ENCODE measurements at places on chromosomes 2 and 18.

- no peak for DNase-seq
Observed at GRCh38 chr18:57320603-57321002, 31.8 kb upstream of the ST8SIA3 start.

DNA sequence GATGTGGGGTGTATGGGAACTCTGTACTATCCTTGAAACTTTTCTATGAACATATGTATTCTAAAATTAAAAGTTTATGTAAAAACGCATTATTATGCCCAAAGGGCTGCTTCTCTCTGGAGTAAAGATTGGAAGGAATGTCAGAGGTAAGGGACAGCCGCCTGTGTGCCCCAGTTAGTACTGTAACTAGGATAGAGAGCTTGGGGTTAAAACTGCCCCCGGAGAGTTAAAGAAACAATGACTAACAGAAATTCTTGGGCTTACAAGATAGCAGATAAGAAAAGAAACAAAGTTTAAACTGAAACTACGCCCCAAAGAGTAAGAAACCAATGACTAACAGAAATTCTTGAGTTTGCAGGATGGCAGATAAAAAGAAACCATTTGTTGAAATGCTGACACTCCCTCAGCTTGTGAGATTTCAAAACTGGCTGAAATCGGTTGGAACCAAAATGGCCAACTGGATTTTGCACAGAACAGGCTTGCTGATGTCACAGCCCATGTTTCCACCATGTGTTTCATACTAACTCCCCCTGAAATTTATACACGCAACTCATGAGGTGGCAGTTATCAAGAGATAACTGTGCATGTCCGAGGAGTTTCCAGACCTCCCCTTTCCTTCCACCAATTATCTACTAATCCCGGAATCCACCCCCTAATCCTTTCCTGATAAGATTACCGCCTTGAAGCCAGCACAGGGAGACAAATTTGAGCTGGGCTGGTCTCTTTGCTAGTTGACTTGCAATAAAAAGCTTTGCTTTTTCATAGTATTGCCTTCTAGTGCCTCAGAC, 8.7 kb upstream of the TXNDC2 start:
- no peak for DNase-seq

DNA sequence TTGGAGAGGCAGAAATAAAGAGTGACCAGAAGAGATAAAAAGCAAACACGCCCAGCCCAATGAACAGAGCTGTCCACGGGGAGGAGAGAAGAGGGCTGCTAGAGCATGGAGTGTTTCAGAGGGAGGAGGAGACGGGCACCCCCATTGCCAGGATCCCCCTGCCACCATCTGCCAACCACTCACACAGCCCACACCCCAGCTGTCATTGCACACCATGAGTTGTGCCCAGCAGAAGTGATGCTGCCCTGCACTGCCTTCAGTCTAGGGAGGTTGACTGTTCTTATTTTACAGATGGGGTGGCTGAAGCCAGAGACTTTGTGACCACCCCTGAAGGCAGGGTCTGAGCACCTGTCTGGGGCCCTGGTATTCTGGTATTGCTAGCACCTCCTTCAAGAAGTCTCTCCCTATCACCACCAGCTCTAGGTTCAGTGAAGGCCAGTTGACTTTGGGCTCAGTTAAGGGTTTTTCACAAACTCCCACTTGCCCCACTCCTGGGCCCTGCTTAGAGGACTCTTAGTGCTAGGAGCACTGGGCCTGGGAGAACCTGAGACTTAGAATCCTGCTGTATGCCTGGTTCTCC, 2.4 kb downstream of the FABP1 start:
- DNase-seq: no peak

GRCh38 chr18:45997700-45998151, 30.6 kb upstream of the EPG5 start:
- peak; percentile 64 for DNase-seq

- no peak for DNase-seq
Observed at GRCh38 chr2:239879423-239880084, 145.6 kb downstream of the NDUFA10 start.

GRCh38 chr2:121635371-121635770, 13.9 kb downstream of the CLASP1 start:
- DNase-seq: no peak

DNA sequence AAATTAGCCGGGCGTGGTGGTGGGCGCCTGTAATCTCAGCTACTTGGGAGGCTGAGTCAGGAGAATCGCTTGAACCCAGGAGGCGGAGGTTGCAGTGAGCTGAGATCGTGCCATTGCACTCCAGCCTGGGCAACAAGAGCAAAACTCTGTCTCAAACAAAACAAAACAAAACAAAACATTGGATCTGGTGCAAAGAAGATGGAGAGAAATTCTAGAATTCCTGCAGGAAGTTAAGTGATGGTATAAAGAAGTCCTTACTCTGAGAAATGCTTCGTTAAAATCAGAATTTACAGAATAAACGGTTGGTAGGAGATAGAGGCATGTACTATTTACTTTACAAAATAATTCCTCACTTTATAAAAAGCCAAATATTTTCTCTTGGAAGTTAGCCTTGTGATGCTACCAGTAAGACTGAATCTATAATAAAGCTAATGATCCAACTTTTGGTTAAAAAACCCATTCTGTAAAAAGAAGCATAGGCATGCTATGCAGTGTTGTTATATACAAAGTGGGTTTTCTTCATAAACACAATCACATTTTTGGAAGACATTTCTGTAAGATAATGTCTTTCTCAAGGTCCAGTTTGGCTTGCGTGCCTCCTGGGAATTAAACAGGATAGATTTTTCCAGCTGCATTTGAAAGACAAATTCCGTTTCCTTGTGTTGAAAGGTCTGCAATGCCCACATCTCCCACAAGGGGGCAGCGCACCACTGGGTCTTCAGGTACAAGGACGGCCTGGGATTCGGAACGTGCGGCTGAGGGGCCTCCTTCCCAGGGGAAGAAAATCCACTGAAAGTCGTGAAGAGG, 35.6 kb upstream of the PNO1 start:
- DNase-seq: peak; percentile 85

- DNase-seq: no peak
Observed at GRCh38 chr2:12617366-12617765, 99.4 kb upstream of the TRIB2 start.

DNA sequence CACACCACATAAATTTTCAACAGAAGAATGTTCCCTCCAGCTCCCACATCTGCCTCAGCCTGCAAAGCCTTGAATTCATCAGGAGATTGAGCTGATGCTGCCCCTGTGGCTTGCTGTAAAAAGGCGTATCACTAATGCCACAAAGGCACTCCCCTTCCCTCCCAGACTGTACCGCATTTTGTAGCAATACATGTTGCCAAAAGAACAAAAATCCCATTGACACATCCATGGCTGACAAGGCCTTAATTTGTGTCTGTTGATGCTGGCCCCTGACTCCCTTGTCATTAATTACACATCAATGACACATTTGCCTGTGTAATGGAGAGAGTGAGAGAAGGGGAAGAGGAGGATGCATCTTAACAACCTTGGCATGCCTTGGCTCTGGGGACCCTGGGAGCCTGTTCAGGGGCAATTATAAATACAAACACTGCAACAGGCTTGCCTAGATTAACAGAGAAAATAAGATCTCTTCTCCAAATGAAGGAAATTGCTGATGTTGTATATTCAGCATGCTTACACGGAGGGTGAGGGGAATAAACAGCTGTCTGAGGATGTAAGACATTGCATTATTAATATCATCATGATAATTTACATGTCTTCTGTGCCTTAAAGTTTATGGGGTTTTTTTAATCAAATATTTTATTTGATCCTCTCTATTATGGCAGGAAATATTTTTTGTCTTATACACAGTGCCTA, 264.0 kb downstream of the SUCLG1 start:
- DNase-seq: no peak

GRCh38 chr2:223086370-223086981, 34.5 kb downstream of the KCNE4 start:
- DNase-seq: no peak

DNA sequence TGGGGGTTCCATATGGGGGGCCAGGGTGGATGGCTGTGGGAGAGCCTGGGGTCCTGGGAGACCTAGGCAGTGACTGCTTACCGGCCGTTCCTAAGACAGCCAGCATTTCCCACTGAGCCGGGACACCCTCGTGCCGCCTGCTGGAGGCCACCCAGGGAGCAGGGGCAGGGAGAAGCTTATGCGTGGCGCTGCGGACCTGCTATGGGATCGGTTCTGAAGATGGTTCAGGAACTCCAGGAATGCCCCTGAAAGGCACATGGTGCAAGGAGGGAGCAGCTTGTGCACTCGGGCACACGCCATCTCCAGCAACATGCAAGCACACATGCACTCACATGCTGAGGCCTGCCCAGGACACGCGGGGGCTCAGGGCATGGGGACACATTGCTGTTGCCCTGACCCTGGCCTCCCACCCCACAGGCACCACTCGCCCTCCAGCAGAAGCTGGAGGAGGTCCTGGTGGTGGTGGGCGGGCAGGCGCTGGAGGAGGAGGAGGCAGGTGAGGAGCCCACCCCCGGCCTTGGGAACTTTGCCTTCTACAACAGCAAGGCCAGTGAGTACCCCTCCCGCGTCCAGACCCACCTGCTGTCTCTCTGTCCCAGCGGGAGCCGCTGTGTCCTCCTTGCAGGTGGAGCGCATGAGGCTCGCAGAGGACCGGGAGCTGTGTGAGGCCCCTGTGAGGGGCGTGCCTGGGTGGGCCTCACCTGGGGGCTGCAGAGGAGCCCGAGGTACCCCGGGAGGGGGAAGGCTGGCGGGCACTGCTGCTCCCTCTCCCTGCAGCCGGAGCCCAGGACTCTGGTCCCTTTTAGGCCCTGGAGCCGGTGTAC, 4.1 kb downstream of the KLHL30 start:
- DNase-seq: no peak

Data from activated T-cell treated with anti-CD3 and anti-CD28 coated beads, Interleukin-2, amount 50 U/mL, for 48 hours (primary cell).